ENCODE measurements at places on chromosomes 13 and 19.

DNA sequence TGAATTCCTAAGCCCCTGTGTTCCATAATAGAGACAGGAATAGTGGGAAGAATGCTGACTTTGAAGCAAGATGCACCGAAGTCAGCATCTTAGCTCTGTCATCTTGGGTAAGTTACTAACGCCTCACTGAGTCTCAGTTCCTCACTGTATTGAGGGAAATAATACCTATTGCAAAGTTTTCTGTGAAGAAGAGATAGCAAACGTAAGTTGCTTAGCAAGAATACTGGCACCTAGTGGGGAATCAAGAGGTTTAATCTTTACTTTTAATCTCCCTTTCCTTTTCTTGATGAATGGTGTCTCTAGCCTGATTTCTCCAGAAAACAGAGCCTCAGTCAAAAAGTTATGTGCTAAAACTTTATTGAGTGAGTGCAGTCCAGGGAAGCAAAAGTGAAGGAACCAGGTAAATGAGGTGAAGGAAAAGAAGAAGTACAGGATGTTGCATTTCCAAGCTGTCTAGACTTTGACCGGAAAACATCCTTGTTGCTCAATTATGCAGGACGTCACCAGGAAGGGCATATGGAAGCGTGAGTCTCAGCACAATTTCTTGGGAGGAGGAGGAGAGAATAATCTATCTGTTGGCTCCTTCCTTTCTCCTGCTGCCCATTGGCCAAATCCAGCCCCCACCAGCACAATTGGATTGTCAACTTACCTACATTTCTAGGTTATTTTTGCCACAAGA lies 210.0 kb downstream of the B3GLCT start:
- no peak for DNase-seq

DNA sequence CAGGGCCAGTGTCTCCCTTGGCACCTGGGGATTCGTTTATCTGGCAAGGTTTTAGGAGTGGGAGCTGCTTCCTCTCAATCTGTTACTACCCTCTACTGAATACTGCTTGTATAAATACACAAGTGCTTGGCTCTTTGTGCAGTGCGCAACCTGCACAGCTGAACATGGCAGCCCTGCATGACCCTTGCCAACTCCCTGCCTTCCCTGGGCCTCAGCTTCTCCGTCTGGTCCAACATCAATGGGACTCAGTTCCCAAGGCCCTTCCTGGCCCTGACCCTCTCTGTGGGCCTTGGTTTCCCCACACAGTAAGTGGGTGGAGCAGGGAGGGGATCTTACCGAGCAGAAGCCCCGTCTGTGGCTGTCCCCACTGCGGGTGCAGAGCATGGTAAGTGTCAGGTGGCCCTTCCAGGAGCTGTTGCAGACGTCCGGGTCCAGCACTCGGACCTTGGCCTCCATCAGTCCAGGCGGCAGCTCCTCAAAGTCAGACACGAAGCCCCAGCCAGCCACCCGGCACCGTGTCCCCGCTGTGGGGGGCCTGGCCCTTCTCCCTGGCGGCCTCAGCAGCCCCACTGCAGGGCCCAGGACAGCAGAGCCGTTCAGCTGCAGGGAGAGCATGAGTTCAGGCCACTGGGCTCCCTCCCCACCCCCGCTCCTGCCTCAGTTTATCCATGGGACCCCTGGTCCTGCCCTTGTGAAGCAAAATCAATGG lies 8.5 kb downstream of the PRSS57 start:
- no peak for DNase-seq

DNA sequence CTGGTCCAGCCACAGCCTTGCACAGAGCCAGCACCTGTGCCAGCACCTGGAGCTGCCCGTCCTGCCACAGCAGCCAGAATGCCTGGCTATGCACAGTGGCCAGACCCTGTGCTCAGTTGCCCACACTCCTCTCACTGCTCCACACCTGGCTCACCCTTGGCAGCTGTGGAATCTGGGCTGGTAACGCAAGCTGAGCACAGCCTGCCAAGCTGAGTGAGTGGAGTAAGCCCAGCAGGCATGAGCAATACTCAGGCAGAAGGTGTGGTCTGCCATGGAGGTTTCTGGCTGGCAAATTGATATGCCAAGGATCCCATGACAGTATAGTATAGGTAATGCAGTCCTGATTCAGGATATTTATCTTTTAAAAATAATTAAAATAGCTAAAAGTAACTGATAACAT lies 122.2 kb downstream of the PCDH9 start:
- DNase-seq: no peak

DNA sequence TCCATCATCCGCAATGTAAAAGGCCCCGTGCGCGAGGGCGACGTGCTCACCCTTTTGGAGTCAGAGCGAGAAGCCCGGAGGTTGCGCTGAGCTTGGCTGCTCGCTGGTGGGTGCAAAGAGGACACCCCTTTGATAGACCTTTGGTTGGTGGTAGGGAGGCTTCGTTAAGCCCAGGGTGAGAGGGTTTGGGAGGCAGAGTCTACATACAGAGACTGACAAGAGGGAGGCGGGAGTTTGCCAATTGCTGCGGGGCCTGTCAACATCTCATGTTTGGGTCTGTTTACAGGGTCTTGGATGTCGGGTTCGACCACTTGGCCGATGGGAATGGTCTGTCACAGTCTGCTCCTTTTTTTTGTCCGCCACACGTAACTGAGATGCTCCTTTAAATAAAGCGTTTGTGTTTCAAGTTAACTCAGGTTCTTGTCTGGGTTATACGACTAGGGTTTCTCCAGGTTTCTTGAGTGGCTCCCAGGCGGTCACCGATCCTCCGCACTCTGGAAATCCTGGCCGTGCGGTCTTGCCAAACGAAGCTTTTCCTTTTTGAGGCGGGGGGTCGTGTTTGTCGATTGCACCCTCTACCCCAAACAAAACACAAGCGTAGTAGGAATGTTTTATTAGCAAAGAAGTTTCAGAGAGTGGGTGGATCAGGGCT lies 816 bp downstream of the RPS28 start:
- no peak for DNase-seq

DNA sequence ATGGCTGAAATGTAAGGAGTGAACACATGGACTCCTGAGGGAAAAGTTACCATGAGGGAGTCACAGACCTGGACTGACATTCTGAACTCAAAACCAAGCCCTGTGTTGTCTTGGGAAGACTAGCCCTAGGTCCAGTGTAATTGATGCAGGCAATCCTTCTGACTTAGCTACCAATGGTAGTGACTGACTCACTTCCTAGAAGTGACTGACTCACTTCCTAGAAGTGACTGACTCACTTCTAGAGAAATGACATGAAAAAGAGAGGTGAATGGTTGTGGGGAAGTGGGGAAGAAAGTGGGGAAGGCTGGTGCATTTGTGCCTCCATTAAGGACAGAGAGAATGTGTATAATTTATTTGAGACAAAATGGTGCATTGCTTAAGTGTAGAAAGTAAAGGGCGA lies 49.9 kb downstream of the EDNRB start:
- no peak for DNase-seq

GRCh38 chr19:2636897-2637683 lies 65.4 kb downstream of the GNG7 start:
- DNase-seq: no peak

All from COR-L47 (cell line).